Ureter (tissue), 1 donor: ENCODE measurements at places on chromosomes 13 and 19. TPM values are rescaled to one million over a fixed set of nuclear protein-coding genes. Genes with fewer than 3 reads are reported as not detected.

Gene CASP14
- total RNA-seq = 0.34 TPM

GRCh38 chr13:40318366-40318765 lies 348.1 kb downstream of the FOXO1 start:
- no peak for DNase-seq

Gene SKA3
- total RNA-seq = 0.60 TPM

Gene GMIP
- 25.0 TPM for total RNA-seq

Gene ZIK1
- 8.1 TPM for total RNA-seq

- DNase-seq = no peak
Observed at GRCh38 chr19:30626626-30626966, 254.4 kb downstream of the ZNF536 start.

Gene ZNF610
- 6.9 TPM for total RNA-seq

Gene SOX1
- total RNA-seq = not detected

Gene SLC1A6
- 0.16 TPM for total RNA-seq

DNA sequence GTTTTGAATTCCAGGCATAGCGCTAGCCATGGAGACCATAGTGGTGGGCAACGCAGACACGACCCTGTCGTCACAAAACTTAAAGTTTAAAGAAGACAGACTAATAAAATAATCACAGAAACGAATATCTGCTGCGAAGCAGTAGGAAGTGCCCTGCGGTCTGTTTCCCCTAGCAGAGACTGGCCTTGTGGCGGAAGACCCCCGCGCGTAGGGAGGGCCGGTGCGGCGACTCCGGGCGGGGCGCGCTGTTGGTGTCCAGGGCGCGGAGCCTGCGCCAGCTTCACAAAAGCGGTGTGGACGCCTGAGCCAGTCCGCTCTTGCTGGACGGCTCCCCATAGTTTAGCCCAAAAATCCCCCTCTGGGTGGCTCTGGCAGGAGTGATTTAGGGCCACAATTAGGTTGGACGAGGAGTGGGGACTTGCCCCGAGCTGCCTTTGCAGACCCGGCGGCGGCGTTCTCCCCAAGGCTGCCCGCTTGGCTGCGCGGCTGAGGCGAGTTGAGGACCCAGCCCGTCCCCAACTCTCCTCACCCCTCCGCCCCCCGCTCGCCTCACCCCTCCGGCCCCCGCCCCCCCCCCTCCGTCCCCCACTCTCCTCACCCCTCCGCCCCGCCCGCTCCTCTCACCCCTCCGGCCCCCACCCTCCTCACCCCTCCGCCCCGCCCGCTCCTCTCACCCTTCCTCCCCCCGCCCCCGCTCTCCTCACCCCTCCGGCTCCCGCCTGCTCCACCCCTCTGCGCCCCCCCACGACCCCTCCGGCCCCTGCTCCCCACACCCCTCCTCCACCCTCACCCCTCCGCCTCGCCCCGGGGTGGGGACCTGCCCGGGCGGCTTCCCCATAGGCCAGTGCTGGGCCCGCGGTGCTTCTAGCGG lies 14.2 kb upstream of the LATS2 start:
- no peak for DNase-seq

DNA sequence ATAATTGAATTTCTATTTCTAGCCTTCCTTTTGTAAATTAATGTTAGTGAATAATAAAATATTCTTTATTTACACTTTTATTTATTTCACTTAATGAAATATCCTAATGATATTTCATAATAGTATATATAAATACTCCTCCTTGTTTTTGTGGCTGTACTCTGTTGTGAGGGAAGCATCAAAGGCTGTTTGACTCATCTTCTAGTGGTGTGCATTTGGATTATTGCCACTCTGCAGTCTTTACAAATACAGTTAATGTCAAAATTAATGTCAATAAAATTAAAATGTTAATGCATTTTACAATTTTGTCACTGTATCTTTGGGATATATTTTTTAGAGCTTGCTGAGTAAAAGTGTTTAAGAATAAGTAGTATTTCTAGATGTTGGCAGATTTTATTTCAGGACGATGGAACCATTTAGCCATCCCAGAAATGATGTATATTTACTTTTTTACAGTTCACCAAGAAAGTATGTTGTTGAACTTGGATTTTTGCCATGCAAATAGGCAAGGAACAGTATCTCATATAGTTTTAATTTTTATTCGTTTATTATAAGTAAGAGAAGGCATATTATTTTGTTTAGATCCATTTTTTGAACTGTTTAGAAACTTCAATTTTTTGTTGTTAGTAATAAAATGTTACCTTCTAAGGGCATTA lies 281.2 kb upstream of the SLITRK6 start:
- no peak for DNase-seq

DNA sequence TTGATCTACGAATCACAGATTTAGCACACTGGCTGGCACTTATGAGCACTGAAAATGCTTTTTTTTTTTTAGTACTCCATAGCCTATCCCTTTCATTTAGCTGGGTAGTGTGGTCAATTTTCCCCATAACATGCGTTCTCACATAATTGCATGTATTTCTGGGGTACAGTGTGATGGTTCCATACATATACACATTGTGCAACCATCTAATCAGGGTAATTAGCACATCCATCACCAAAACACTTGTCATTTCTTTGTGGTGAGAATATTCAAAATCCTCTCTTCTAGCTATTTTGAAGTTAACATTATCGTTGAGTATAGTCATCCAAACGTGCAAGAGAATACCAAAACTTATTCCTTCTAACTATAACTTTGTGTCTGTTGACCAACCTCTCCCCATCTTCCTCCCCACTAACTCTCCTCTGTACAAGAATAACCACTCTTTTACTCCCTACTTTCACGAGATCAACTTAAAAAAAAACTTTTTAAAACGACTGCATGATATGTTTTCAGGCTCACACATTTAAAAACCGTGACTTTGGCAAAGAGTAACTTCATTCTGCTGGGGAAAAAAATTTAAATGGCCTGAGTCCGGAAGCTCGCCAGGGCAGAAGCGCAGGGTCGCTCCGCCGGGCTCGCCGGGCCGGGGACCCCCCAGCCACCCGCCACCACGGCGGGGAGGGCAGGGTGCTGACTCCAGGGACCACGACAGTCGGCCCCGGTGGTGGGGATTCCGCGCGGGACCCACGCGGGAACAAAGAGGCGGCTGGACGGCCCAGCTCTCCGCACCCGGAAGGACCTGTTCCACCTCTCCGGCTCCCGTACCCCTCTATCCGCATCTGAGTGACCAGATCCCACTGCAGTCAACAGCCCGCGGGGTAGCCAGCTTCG lies 868 bp upstream of the UBAC2 start:
- no peak for DNase-seq

GRCh38 chr19:48451624-48452023 lies 3.8 kb upstream of the KCNJ14 start:
- no peak for DNase-seq

GRCh38 chr19:10193790-10194499 lies 808 bp downstream of the DNMT1 start:
- no peak for DNase-seq

GRCh38 chr19:42375415-42376176 lies 14.5 kb downstream of the CNFN start:
- DNase-seq = no peak
